H1 (cell line): ENCODE measurements at places on chromosomes 13 and 19. TPM values are rescaled to one million over a fixed set of nuclear protein-coding genes. Genes with fewer than 3 reads are reported as not detected.

DNA sequence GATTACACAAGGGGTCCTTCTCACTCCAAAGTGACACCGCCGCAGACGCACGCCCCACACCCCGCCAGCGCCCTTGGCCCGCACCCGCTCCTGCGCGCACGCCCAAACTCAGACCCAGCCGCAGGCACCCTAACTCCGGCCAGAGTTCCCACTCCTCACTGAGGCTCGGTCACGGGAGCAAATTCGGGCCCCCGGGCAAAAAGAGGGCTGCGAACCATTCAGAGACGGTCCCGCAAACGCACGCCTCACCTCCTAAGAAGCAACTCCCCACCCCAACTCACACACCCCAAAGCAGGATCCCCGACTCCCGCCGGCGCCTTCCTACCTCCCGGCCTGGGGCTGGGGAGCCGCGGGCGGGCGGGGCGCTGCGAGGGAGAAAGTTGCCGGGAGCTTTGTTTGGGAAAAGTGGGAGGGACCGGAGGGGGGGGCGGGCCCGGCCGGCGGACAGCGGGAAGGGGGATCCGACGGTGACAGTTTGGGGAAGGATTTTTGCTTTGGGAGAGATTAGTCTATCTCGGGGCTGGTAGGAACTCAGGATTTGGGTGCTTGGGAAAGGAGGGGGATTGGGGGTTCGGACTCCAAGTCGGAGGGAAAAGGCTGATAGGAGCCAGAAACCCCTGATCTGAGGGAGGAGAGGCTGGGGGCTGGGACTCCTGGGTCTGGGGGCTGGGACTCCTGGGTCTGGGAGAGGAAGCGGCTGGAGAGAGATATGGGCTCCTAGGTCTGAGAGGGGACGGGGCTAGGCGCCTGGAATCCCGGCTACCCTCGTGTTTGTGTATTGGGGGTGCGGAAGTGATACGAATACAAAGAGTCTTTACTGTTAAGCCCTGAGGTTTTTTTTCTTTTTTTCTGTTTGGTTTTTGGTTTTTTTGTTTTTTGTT, at the start of gene TEAD2:
TSS of gene TEAD2 (minus strand) at position 369 of the 881 bp plus-strand sequence. CDS start 2,341 bp downstream, outside the sequence.
- H3K4me3 ChIP-seq: peak within 1 kb of the TSS; percentile 92
- H3K4me1 ChIP-seq: peaks cover 5% of the 10 kb centered on the region; the same call in 1 of the 2 replicates
- H3K36me3 ChIP-seq: peaks cover 25% of the 10 kb centered on the region
- H3K27ac ChIP-seq: peak within 1 kb of the TSS; percentile 94
- DNase-seq: no peak

The SRRM5 gene
- 0.11 and 0.25 TPM in 2 replicates for total RNA-seq

DNA sequence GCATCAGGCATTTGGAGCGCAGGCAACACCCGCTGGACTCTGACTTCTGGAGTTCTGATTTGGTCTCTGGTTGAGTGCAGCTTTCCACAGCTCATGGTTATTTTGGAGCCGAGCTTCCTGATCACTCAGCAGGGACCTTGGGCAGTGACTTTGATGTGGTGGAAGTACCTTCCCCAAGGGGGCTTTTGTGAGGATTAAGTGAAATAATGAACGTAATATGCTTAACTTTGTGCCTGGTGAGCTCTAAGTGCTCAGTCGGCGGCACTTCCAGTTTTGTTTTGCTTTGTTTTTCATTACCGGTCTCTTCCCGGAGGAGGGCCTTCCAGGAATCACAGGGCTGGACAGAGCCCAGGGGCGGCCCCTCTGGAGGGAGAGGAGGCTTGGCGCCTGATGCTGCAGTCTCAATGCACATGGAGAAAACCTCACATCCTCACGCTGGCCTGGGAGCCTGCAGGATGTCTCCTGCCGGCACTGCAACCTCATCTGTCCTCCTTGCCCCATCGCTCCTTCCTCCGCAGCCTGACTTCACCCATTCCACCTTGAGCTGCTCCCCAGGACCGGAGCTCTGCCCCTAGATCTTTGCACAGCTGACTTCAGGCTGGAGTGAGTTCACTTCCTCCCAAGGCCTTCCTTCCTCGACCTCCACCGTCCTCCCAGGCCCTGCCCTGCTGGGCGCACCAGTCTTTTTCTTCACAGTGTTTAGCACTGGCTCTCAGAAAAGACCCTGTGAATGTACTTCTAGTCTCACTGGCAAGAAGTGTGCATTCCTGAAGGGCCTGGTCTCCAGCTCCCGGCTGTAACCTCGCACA, 1.5 kb downstream of the PLEKHF1 start:
- H3K36me3 ChIP-seq: no peaks in the 10 kb centered on the region
- peaks cover 19% of the 10 kb centered on the region for H3K4me1 ChIP-seq
- peak; percentile 68 for DNase-seq
- peaks cover 10% of the 10 kb centered on the region for H3K27me3 ChIP-seq
- peak overlapping the region; percentile 72 for H3K4me3 ChIP-seq

The TMEM259 gene
- 140 and 142 TPM in 2 replicates for total RNA-seq

The MRPL54 gene
- 72.8 and 80.3 TPM in 2 replicates for total RNA-seq

The ZNF414 gene
- 23.6 and 26.8 TPM in 2 replicates for total RNA-seq

DNA sequence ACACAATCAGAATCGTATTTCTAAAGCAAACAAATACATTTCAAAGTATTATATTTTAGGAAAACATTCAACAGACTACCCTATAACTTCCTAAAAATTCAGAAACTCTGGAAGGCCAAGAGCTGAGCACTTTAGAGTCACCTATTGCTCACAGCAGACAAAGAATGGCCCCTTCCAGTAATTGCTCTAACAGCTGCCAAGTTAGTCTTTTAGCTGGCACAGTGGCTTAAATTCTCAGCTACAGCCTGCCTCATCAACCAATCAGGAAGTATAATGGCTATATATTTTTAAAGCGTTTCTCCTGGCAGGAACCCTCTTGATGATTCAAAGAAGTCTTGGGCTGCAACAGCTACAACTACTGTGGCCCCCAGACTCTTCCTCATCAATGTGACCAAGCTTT, 14.9 kb upstream of the SLITRK5 start:
- H3K4me1 ChIP-seq: no peaks in the 10 kb centered on the region
- H3K36me3 ChIP-seq: no peaks in the 10 kb centered on the region
- H3K4me3 ChIP-seq: no peak overlapping the region
- no peak for DNase-seq
- no peak overlapping the region for H3K27ac ChIP-seq
- no peaks in the 10 kb centered on the region for H3K27me3 ChIP-seq

DNA sequence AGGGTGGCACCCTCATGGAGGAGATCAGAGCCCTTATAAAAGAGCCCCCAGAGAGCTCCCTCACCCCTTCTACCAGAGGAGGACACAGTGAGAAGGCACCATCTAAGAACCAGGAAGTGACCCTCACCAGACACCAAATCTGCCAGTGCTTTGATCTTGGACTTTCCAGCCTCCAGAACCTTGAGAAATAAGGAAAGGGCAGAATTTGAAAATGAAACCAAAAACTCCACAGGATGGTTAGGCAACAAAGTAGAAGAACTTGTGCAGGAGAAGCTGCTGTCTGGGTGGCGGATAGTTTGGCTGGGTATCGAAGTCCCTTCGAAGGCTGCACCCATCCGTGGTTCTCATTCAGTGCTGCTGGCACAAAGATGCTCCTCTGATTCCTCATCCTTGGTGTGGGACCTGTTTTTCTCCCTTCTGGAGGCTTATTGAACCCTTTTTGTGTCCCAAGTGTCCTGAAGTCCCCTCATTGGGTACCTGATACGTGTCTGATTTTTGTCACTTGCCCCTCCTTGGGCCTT, 130.8 kb downstream of the KDM4B start:
- no peak overlapping the region for H3K4me3 ChIP-seq
- H3K27me3 ChIP-seq: no peaks in the 10 kb centered on the region
- no peaks in the 10 kb centered on the region for H3K36me3 ChIP-seq
- no peak overlapping the region for H3K27ac ChIP-seq
- no peaks in the 10 kb centered on the region for H3K4me1 ChIP-seq

- H3K4me3 ChIP-seq: no peak overlapping the region
- H3K27me3 ChIP-seq: no peaks in the 10 kb centered on the region
- no peaks in the 10 kb centered on the region for H3K4me1 ChIP-seq
- no peak overlapping the region for H3K27ac ChIP-seq
Measured at GRCh38 chr19:32067685-32068084, 277.7 kb upstream of the ZNF507 start.

DNA sequence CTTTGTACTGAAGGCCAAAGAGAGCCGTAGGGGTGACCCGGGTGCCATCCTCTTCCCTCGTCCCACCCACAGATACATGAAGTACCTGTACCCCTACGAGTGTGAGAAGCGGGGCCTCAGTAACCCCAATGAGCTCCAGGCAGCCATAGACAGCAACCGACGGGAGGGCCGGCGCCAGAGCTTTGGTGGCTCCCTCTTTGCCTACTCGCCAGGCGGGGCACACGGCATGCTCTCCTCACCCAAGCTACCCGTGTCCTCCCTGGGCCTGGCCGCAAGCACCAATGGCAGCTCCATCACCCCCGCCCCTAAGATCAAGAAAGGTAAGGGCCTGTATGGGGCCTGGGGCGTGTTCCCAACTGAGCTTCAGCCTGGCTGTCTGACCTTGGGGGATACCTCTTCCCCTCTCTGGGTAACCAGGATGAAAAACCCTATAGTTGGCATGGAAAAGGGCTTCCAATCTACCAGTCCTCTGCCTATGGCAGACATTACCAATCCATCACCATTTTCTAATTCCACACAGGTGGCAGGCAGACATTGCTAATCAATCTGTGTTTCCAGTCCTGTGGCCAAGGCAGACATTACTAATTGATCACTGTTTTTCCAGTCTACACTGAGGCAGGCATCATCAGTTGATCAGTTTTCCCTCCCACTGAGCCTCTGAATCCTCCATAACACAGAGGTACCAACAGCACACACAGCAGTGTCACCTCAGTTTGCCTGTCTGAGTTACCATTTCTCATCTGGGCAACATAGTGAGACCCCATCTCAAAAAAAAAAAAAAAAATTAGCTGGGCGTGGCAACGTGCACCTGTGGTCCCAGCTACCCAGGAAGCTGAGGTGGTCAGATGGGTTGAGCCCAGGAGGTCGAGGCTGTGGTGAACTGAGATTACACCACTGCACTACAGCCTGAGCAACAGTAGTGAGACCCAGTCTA, 19.1 kb upstream of the WDR18 start:
- DNase-seq: no peak
- H3K4me1 ChIP-seq: no peaks in the 10 kb centered on the region
- peaks cover 23% of the 10 kb centered on the region for H3K36me3 ChIP-seq

GRCh38 chr13:26060357-26060756, 8.5 kb upstream of the SHISA2 start:
- no peaks in the 10 kb centered on the region; the same call in 1 of the 2 replicates for H3K27me3 ChIP-seq
- no peak overlapping the region for H3K4me3 ChIP-seq
- H3K4me1 ChIP-seq: no peaks in the 10 kb centered on the region
- H3K36me3 ChIP-seq: no peaks in the 10 kb centered on the region
- no peak overlapping the region for H3K27ac ChIP-seq

DNA sequence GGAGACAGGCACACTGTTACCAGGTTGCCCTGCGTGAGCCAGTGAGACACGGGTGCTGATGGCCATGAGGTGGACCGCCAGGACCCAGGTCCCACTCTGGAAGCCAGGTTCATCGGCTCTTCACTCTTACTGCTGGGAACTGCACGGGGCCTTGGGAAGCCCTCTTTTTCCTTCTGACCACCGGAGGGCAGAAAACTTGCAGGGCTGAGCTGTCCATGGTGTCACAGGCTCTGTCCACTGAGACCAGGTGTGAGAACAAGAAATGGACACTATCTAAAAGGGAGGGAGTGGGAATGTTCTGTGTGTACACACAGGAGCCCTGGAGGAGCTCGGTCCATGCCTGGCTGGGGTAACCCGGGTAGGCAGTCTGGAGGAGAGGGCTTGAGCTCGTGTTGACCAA, 93.4 kb downstream of the UQCRFS1 start:
- H3K4me1 ChIP-seq: no peaks in the 10 kb centered on the region
- no peak overlapping the region for H3K27ac ChIP-seq
- no peaks in the 10 kb centered on the region for H3K27me3 ChIP-seq
- no peaks in the 10 kb centered on the region for H3K36me3 ChIP-seq
- H3K4me3 ChIP-seq: no peak overlapping the region
- no peak for DNase-seq

DNA sequence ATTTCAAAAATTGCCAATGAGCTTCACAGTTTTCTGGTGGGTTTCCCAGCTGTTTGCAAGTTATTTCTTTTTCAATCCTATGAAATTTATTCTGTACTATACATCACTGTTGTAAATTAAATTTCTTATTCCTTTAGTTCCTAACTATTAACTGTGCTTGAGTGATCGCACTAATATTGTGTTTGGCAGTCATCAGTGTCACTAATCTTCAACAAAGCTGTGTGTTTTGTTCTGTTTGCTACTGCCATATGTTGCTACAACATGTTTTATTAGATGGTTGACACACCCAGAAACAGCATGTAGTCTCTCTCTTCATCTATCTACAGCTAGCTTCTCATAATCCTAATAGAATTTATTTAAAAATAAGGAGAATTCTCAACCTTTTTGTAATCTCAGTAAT, 453.6 kb upstream of the PRR20A start:
- H3K4me1 ChIP-seq: no peaks in the 10 kb centered on the region
- no peaks in the 10 kb centered on the region for H3K27me3 ChIP-seq
- no peak overlapping the region for H3K4me3 ChIP-seq
- no peak overlapping the region for H3K27ac ChIP-seq
- H3K36me3 ChIP-seq: no peaks in the 10 kb centered on the region

DNA sequence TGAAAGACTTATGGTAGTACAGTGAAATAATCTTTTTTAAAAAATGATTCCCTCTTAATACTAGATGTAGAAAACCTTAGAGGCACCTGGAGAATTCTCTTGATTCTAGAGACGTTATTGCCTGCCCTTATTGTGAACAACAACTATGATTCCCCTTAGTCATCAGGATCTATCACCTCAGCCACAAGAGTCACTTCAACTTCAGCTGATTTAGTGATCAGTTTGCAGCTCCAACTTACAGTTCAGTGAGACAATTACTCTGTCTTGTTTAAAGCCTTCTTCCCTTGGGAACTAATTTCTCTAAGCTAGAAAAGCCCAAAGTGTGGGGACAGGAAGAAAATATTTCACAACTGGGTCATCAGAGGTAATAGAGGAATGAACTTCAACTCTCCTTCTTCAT, 254.3 kb upstream of the SLITRK1 start:
- no peak overlapping the region for H3K4me3 ChIP-seq
- H3K36me3 ChIP-seq: no peaks in the 10 kb centered on the region
- H3K4me1 ChIP-seq: no peaks in the 10 kb centered on the region
- DNase-seq: no peak
- H3K27me3 ChIP-seq: no peaks in the 10 kb centered on the region

GRCh38 chr13:51895906-51896888, 34.4 kb downstream of the CCDC70 start:
- no peak overlapping the region for H3K4me3 ChIP-seq
- no peaks in the 10 kb centered on the region for H3K36me3 ChIP-seq
- 0 out of 2 replicates have a peak, but pooled peaks cover 4% of the 10 kb centered on the region for H3K4me1 ChIP-seq
- peak; percentile 51 for DNase-seq

The ACER1 gene
- not detected in 2 replicates for total RNA-seq

The SIGLEC14 gene
- total RNA-seq: not detected in 2 replicates
